HCEC 1CT (cell line): ENCODE measurements at places on chromosomes 12 and 14.
A peak's percentile ranks its signal among the peaks of the same experiment; 100 is the strongest.

DNA sequence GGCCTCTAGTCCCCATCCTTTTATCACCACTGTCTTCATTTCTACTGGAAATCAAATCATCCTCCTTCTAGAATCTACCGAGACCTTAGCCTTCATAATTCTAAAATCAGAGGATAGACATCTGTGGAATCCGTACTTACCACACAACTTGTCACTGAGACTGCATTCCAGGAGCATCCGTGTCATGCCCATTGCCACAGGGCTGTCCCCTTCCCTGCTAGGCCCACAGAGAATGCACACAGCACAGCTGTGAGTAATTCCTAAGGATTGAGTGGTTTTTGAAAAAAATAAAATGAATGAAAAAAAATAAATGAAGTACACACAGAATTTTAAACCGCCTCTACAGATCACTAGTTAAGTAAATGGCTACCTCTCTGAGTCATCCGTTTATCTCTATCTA, 21.0 kb upstream of the MAGOHB start:
- DNase-seq = peak; percentile 48

DNA sequence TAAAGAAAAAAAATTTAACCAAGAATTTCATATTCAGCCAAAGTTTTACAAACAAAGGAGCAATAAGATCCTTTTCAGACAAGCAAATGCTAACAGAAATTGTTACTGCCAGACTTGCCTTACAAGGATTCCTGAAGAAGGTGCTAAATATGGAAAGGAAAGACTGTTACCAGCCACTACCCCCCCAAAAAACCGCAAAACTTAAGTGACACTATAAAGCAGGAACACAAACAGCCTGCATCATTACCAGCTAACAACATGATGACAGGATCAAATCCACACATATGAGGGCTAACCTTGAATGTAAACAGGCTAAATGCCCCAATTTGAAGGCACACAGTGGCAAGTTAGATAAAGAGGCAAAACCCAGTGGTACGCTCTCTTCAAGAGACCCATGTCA, 55.7 kb downstream of the APOBEC1 start:
- DNase-seq = peak; percentile 2

DNA sequence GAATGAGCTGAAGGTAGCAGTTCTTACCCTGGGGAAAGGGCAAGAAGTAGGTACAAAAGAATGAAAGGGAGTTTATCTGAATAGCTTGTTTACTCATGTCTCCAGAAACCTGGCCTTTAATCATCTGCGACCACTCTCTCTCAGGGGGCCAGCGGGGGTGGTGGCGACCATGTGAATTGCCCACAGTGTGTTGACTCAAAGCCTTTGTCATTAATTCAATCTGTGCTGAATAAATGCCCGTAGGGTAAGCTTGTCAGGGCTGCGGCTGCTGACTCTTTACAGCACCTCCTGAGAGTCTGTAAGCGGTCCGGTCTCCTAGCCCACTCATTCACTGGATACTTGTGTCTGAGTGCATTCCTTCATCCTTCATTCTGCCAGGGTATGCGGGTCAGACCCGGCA, 874.4 kb downstream of the SLC6A15 start:
- DNase-seq = no peak

GRCh38 chr12:100154474-100155247, 12.0 kb upstream of the BLTP3B start:
- DNase-seq = peak; percentile 58

GRCh38 chr14:58298477-58299400, at the start of gene ARID4A:
Gene ARID4A (plus strand): TSS chr14:58298555. CDS start chr14:58299855, 1,300 bp downstream.
- DNase-seq = peak; percentile 9

DNA sequence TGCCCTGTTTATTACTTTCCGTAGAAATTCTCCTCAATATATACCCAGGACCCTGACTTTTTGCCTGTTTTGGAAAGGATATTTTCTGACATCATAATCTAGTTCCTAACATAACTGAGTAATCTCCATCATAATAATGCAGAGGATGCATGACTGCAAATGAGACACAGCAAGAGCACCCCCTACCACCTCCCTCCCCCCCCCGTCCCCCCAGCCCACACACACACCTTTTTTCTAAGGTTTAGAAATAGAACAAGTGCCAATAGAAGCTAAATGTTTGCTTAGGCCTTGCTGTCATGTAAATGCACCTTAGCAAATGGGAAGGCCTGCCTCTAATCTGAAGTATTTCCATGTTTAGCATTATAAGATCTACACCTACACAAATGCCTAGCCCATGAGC, at the start of gene PTHLH:
PTHLH (minus strand) TSS at position 13 of the 400 bp plus-strand sequence. CDS start 3,239 bp downstream, outside the sequence.
- DNase-seq = no peak

- no peak for DNase-seq
Measured at GRCh38 chr12:16884056-16884455, 278.1 kb upstream of the LMO3 start.

GRCh38 chr14:106511006-106511799, 984.8 kb downstream of the TMEM121 start:
- no peak for DNase-seq

DNA sequence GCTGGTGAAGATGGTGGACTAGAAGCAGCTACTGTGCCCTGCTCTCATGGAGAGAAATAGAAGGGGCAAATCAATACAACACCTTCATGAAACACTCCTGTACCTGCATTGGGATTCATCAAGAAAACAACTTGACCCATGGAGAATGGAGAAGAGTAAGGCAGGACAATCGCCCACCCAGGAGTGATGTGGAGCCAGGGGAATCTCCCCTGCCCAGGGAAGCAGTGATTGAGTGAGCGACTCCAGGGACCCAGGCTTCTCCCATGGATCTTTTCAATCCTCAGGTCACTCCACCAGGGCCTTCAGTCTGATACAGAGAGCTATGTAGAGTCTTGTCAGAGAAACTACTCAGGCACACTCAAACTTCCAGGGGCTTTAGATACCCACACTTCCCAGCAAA, 161.9 kb upstream of the DYRK2 start:
- DNase-seq = no peak

GRCh38 chr14:63761351-63762117, 33.7 kb upstream of the SGPP1 start:
- DNase-seq = no peak

GRCh38 chr12:49070971-49071370, 1.2 kb upstream of the RHEBL1 start:
- DNase-seq = no peak

GRCh38 chr12:18546399-18546798, 191.4 kb downstream of the PLCZ1 start:
- DNase-seq = peak; percentile 77

GRCh38 chr12:49336645-49337584, at the start of gene C1QL4:
Gene C1QL4 (minus strand): TSS chr12:49337188. CDS start chr12:49336477, 711 bp downstream.
- DNase-seq = peak; percentile 50

DNA sequence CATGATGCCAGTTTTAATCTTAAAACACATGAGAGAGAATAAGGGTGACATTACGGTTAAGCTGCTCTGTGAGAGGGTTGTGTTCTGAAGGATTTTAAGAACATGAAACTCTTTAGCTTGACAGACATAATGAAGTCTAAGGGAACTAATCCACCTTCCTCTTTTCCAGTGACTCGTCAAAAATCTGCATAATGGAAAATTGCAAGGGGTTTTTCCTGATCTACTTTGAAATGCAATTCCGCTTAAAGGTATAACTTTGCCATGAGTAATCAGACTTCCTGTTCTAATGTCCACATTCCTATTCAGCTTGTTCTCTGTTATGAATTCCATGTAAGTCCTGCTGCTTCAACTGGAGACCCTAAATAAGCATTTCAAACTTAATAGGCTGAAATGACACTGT, at the start of gene ZNF705A:
ZNF705A (plus strand) TSS at position 171 of the 400 bp plus-strand sequence. CDS start 15,611 bp downstream, outside the sequence.
- DNase-seq = peak; percentile 72

GRCh38 chr12:19003141-19003540, 126.4 kb upstream of the PLEKHA5 start:
- DNase-seq = no peak

- no peak for DNase-seq
Measured at GRCh38 chr14:103228866-103229265, 105.2 kb upstream of the EIF5 start.

GRCh38 chr12:48420039-48420775, 52.2 kb upstream of the ANP32D start:
- no peak for DNase-seq

- no peak for DNase-seq
Measured at GRCh38 chr12:32402946-32403345, 3.6 kb downstream of the FGD4 start.

- no peak for DNase-seq
Measured at GRCh38 chr12:20445687-20446086, 77.3 kb downstream of the PDE3A start.

GRCh38 chr12:132024758-132025157, 75.0 kb downstream of the EP400 start:
- no peak for DNase-seq

GRCh38 chr14:101780390-101780789, 18.9 kb downstream of the PPP2R5C start:
- DNase-seq = no peak

DNA sequence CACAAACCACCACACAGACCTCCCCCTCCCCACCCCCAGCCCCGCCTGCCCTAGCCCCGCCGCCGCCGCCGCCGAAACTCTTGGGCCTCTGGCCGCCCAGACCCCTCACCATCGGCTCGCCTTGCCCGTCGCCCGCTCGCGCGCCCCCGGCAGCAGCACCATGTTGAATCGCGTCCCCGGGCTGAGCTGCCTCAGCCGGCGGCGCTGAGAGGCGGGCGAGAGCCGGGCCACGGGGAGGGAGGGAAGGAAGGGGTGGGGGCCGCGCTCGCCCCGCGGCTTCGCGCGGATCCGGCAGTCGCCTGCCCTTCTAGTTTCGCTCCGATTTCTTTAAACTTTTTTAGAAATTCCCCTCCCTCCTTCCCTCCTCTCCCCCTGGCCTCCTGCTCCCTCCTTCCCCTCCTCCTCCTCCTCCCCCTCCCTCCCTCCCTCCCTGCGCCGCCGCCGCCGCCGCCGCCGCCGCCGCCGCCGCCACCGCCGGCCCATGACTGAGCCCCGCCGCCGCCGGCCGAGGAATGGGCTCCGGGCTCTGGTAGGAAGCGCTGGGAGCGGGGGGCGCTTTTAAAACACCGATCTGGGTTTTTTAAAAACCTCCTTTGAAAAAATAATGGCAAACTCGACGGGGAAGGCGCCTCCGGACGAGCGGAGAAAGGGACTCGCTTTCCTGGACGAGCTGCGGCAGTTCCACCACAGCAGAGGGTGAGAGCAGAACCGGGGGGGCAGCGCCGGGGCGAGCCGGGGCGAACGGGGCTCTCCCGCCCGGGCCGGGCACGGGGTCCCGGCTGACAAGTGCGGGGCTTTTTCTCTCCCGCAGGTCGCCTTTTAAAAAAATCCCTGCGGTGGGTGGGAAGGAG, at the start of gene ARID2:
ARID2 (plus strand) TSS at position 474 of the 851 bp plus-strand sequence; CDS start at position 605, 131 bp downstream.
- DNase-seq = peak; percentile 59

GRCh38 chr14:86938320-86938719, 1054.7 kb downstream of the GALC start:
- DNase-seq = no peak

- no peak for DNase-seq
Measured at GRCh38 chr14:73136085-73136386, 271 bp upstream of the PSEN1 start.

DNA sequence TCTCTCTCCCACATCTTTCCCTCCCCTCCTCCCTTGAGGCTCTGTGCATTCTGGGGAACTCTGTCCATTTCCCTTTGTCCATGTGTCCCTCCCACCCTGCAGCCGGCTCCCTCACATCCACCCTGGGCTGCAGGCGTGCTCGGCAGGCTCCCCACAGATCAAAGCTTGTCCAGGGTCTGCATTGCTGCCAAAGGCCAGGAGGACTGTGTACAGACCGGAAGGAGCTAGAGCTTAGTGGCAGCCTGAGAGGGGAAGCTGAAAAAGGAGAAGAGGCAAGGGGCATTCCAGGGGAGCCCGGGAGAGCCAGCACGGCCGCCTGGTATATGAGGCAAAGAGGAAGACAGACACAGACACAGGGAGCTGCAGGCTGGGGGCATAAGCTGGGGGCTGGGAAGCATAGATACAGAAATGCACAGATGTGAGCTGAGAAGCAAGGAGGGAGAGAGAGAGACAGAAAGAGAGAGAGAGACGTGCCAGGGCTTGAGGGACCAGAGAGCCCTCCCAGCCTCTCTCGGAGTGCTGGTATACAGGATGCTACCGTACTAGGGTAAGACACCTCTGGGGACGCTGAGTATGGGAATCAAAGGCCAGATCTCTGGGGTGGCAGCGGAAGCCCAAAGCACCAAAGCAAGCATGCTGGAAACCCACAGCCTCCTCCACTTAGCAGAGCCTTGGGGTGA, 3.3 kb downstream of the CD4 start:
- no peak for DNase-seq

DNA sequence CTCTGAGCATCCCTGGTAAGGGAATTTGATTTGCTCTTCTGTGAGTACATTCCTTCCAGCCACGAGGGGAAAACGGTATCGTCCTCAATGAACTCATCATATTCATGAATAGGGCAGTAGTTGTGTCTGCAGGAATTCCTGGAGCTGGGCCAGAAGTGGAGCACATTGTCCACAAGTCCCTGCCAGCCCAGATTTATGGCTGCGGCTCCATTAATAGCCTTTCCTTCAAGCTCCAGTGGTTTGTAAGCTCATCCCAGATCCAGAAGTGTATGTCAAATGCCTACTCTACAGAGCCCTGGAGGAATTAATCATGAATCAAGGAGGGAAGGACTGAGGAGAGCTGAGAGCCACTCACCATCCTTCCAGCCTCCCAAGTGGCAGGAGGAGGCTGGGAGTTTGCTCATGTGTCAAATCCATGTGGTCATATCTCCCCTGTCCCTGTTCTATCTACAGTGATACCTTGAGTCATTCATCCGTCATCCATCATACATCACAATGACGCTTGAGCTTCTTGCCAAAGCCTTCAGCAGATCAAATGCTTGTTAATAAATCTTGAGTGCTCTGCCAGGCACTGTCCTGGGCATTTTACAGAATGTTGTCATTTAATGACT, 65.5 kb downstream of the SVOP start:
- no peak for DNase-seq

- DNase-seq = peak; percentile 55
Measured at GRCh38 chr12:76719171-76720041, 44.5 kb upstream of the ZDHHC17 start.

DNA sequence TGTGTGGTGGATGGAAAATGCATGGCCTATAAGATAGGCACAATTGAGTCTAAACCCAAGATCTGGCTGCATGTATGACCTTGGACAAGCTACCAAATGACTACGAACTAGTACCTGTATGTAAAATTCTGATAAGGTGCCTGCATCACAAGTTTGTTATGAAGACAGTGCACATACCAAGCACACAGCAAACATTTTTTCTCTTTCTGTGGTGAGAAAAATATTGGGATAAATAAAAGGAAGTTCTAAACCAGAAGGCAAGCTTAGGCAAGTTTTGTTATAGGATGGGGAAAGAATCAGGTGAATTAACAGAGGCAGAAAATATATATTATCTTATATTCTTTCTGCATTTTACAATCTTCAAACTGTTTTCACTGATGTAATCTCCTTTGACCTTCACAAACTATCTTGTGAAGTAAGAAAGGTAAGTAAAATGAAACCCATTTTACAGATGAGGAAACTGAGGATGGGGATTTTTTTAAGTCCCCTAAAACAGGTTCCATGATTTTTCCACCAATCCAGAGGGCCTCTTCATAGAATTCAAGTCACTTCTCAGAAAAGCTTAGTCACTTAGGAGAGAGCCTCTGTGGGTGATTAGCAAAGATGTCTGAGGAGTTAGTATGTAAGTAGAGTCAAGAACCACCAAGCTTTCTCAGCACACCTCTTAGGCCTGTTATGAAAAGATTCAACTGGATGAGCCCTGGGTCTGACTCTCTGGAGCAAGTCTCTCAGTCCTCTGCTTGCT, 132.0 kb upstream of the RAP1B start:
- DNase-seq = no peak
